ENCODE measurements at places on chromosomes 2 and 18. TPM values are rescaled to one million over a fixed set of nuclear protein-coding genes. Genes with fewer than 3 reads are reported as not detected.
A peak's percentile ranks its signal among the peaks of the same experiment; 100 is the strongest.

Gene FSHR
- 0.29 TPM for total RNA-seq

DNA sequence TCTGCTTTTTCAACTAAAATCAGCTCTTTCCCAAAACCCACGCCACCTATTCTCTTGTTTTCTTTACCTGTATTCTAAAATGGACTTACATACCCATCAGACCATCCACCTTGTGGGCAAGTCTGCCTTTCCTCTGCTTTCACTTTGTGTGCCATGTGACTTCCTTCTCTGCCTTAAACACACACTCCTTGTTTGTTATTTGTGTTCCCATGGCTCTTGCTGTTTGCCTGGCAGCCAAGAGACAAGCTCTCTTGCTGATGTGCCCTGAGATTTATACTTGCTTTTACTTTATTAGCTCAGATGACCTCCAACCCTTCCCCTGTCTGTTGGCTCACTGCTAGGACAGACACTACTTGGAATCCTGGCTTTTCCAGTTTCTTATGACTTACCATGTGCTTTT, 309.7 kb upstream of the LRRTM4 start:
- no peak for DNase-seq

DNA sequence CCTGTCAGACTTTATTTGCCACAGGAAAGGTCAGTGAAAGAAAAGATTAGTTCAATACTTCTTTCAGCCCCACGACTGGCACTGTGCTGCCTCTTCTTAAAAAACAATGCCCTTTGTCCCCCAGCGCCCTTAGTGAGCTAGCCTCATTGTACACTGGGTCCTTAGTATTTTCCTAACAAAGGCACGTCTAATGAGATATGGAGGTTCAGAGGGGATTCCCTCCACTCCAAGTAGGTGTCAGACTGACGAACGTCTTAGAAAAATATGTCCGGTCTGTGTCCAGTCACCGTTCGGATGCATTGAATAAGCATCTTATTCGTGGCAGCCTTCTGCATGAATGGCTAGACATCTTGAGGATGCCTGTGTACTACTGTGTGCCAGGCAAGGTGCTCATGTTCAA, 1.1 kb downstream of the FECH start:
- DNase-seq = no peak

- no peak for DNase-seq
Measured at GRCh38 chr2:105416156-105416555, 17.3 kb upstream of the FHL2 start.

Gene CLEC4F
- not detected for total RNA-seq

GRCh38 chr2:72138921-72139381, 8.7 kb downstream of the CYP26B1 start:
- peak; percentile 87 for DNase-seq

Gene PLGLB1
- 2.9 TPM for total RNA-seq

- DNase-seq = peak; percentile 98
Measured at GRCh38 chr2:25043241-25043867, 1.5 kb downstream of the EFR3B start.

- no peak for DNase-seq
Measured at GRCh38 chr2:8752385-8752784, 70.5 kb downstream of the ID2 start.

GRCh38 chr2:142308744-142309143, 177.9 kb upstream of the LRP1B start:
- no peak for DNase-seq

- DNase-seq = no peak
Measured at GRCh38 chr2:151638191-151638933, 95.9 kb downstream of the NEB start.

DNA sequence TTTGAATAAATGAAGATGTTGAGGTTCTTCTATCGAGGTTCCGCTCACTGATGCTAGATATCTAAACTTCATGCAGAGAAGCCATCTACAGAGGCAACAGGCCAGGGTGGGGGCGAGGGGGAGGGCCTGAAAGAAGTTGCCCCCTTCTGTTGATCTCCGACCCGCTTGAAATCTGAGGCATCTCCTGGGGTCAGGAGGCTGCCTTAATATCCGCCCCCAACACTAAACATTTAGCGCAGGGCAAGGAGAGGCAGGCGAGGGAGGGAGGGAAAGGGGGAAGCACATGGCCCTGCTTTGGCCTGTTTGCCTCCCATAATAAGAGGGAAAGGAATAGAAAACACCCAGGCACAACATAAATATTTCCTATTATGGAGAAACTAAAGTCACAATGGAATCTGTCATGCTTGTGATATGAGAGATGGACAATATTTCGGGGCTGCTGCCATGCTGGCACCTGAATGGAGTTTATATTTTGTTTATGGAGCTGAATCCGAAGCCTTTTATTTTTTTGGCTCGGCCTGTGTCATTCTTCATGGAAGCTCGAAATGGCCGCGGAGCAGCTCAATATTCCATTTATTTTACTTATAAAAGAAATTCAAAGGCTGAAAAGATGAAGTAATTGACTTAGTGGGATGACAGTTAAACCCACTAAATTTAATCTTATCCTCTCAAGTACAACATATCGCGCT, 221.1 kb downstream of the INSIG2 start:
- DNase-seq = no peak

DNA sequence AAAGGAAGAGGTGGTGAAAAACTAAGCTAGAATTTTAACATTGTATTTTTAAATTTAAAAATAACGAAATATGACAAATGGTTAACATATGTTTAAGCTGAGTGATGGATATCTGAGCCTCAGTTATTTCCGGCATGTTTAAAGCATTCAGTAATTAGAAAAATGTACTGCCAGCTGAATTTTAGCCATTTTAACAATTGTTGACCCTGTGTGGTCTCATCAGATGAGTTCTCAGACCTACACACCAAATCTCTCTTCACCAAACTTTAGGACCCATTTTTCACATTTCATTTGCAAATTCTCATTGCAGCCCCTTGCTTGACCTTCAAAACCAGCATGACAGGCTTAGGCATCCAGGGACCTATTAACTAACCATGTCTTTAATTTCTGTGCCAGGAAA, 91.5 kb upstream of the RGPD4 start:
- DNase-seq = no peak

- no peak for DNase-seq
Measured at GRCh38 chr2:73035899-73036711, 35.4 kb downstream of the SFXN5 start.

Gene LCT
- under 0.01 TPM for total RNA-seq

- no peak for DNase-seq
Measured at GRCh38 chr2:142533177-142533576, 344.3 kb upstream of the KYNU start.

Gene PFN4
- total RNA-seq = not detected

DNA sequence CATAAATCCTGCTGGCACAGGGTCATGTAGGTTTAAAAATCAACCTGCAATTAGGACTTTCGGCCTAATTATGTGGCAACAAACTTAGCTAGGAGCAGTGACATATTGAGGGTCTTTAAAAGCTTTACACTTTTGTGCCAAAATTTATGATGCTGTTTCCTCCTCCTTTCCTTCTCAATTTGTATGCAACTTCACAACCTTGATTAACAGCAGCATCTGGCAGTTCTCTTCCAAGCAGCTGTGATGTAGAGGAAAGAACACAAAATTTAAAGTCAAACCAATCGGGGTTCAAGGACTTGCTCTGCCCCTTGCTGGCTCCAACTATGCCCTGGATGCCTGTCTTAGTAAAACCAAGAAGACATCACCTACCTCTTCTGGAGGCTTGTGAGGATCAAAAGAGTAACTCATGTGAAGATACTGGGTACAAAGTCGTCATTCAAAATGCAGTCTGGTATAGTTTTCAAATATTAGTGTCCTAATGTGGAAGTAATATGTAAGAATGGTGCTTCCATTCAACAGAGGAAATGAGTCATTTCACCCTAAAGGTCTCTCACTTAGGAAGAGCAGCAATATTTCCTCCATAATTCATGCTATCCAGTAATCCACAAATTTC, 94.7 kb downstream of the ANKRD44 start:
- no peak for DNase-seq

DNA sequence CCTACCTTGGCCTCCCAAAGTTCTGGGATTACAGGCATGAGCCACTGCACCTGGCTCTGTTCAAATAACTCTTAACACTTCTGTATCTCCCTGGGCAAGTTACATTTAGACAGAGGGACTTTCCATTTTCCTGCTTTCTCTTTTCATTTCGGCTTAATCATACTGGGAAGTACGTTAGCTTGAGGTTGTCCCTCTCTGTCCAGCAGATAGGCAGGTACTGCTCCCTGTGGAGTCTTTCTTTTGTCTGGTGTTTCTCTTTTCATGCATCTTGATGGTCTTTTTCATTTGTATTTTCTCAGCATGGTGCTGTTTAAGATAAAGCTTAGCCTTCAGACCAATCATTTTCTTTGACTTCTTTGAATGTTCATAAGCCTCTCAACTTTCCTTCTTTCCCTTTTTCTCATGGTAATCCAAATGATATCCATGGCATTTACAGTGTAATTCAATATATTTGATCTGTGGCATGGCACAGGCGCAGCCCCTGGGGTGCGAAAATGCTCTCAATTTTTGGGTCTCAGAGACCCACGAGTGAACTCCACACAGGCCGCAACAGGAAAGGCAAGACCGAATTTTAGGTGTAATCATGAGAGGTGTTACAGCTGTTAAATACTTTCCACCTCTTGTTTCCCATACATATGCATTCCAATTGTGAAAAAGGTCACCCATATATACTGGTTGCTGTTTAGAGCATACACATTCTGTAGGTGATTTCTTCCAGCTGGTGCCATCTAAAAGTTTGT, 99.9 kb upstream of the MYO3B start:
- DNase-seq = no peak

DNA sequence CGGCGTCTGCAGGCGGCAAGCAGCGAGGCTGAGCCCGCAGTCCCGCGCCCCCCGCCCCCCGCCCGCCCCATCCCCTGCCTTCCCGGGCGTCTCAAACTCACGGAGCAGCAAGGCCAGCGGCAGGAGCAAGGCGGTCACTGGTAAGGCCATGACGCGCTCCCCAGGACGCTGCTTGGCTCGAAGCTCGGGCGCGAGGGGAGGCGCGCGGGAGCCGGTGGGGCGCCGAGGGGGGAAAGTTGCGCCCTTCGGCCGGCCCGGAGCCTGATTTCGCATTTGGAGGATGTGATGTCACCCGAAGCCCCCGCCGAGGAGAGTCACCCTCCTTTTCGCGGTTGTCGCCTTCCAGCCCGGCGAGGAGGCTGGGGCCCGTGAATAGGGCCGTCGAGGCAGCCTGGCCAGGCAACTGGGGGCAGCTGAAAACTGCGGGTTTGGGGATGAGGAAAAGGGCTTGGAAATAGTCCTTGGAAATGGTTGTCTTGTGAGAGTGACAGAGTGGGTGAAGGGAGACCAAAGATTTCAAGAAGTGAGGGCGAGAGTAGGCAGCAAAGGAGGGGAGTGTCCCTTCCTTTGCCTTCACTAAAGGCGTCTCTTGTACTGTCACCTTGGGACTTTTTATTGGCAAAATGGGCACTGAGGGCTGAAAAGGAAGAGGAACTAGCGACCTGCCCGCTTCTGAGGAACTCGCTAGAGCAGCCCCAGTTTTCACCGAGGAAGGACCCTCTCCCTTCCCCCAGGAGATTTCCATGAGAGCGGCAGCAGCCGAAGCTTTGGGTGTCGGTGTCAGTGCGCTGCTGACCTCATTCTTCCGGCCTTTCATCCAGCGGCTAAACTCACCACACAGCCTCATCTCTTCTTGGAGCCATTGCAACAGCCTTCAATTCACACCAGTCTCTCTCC, at the start of gene CD8A:
Gene CD8A (minus strand): TSS at position 238 of the 897 bp plus-strand sequence. CDS start 88 bp downstream, at position 150.
- DNase-seq = peak; percentile 89

- DNase-seq = peak; percentile 76
Measured at GRCh38 chr2:200310545-200310971, 4.1 kb downstream of the SPATS2L start.

GRCh38 chr2:11073251-11073650, 82.0 kb upstream of the SLC66A3 start:
- DNase-seq = peak; percentile 68

DNA sequence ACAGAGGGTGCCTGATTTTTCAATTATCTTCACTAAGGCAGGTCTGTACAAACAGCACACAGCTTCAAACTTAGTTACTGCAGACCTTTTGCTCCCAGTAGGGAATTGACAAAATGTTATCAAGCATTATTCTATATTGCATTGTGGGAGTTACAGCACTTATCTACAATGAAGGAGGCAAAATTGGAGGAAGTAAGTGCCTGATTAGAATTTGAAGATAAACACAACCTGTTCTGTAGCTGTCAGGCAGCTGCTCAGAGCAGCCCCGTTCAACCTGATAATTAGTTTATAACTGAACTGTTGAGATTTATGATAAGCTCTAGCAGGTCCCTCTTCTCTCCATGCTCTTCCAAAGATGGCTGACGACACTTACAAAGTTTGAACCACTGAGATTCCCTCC, 364.4 kb upstream of the CYRIA start:
- no peak for DNase-seq

Data from osteoblast (primary cell).